NCI-H1092 (cell line): ENCODE measurements at places on chromosomes 7 and 10.

DNA sequence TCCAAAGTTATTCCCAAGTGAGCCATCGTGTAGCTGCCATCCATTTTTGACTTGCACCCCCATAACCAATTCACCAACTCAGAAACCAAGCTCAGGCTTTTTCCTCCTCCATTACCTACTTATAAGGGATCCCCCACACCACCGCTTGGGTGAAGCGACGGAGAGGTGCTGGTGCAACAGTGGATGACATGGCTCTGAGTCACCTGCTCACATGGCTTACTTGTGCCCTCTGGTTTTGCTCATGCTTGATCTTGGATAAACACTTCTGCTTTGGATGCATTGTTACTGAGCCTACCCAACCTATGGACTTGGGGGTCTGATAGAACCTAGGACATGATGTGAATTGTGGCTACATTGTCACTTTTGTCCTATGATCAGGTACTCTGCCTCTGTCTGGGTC, 12.0 kb upstream of the AKR1B1 start:
- no peak for DNase-seq

DNA sequence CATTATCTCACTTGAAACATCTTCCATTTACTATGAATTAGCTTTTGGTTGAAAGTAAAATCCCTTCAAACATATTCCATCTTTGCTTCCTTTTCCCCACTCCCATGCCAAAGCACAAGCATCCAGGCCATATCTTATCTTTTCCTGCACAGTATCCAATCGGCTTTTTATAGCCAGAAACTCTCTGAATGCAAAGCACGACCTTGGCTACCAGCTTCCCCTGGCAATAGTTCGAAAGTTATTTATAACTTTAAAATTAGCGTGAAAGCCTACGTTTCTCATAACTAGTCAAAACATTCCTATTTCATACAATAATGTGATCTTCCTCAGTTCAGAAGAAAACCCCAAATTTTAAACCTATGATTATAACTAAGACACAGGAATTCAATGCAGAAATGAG, 440 bp downstream of the CTNNA3 start:
- no peak for DNase-seq

- DNase-seq: no peak
These were observed 148.8 kb downstream of the MAGI2 start for GRCh38 chr7:79304711-79305110.

DNA sequence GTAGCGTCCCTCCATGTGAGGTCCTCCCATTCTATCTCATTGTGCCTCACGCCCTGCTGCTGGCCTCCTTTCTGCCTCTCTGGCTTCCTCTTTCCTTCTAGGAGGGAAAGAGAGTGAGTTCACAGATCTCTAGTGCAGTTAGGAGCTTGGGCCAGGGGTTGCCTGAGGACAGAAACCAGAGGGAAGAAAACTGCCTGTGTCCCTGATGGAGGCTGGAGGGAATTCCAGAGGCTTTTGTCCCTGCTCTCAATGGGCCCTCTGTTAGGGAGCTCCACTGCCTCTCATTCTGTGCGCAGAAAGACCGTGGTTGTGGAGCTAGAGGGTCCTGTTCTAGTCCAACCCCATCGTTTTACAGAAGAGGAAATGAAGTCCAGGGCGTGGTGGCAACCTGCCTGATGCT, 4.6 kb downstream of the MARVELD1 start:
- DNase-seq: no peak

- DNase-seq: no peak
These were observed 117.3 kb downstream of the THSD7A start for GRCh38 chr7:11714676-11715075.

DNA sequence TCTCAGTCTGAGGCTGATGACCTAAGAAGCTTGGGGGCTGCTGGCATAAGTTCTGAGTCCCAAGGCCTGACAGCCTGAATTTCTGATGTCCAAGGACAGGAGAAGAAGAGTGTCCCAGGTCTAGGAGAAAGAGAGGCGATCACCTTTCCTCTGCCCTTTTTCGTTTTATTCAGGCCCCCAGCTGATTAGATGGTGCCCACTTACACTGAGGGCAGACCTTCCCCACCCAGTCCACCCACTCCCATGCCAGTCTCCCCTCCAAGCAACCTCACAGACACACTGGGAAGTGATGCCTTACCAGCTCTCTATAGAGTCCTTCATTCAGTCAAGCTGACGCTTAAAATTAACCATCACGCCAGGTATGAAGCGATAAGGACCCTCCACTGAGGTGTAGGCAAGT, 19.3 kb upstream of the LOXL4 start:
- DNase-seq: no peak

- no peak for DNase-seq
These were observed 41.2 kb downstream of the TBC1D12 start for GRCh38 chr10:94443549-94443948.
